ENCODE measurements at places on chromosomes 2 and 18. TPM values are rescaled to one million over a fixed set of nuclear protein-coding genes. Genes with fewer than 3 reads are reported as not detected.

Gene CNTNAP5
- not detected for total RNA-seq

Gene NEU2
- total RNA-seq, result not detected

Gene RAB6C
- total RNA-seq, result not detected

Gene ELOA2
- not detected for total RNA-seq

Gene MAPRE2
- total RNA-seq, result 29.9 TPM

Gene MYO7B
- total RNA-seq, result 0.25 TPM

DNA sequence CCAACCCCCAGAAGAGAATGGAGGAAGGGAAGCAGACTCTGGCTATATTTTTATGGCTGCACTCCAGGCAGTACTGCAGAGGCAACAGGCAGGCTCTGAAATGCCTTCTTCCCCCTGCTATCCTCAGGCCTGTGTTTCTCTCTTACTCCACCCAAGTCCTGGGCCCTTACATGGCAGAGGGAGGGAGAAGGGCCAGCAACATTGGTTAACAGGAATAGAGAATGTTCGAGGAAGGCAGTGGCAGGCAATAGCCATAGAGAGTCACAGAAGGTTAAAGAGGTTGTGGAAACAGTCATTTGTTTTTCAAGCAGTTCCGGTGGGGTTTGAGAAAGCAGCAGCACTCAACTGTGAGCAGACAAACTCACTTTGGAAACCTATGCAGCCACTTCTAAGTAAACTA is 15.1 kb upstream of the DARS1 start:
- DNase-seq, result no peak

DNA sequence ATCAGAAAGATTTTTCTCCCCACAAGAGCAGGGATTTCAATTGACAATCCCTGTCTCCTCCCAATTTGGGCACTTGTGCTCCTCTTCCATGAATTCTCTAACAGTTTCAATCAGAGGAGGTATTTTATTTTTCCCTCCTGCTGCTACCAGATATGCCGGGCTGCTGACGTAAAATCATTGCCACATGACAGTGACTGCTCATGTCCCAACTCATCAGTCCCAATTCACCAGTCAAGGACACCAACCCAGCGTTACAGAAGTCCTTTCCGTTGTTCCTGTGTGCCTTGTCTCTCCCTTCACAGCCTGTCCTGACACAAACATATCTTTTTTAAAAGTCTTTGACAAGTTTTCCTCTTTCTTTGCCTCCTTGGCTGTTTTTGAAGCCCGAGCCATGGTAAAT is 540.2 kb downstream of the LRP1B start:
- no peak for DNase-seq

DNA sequence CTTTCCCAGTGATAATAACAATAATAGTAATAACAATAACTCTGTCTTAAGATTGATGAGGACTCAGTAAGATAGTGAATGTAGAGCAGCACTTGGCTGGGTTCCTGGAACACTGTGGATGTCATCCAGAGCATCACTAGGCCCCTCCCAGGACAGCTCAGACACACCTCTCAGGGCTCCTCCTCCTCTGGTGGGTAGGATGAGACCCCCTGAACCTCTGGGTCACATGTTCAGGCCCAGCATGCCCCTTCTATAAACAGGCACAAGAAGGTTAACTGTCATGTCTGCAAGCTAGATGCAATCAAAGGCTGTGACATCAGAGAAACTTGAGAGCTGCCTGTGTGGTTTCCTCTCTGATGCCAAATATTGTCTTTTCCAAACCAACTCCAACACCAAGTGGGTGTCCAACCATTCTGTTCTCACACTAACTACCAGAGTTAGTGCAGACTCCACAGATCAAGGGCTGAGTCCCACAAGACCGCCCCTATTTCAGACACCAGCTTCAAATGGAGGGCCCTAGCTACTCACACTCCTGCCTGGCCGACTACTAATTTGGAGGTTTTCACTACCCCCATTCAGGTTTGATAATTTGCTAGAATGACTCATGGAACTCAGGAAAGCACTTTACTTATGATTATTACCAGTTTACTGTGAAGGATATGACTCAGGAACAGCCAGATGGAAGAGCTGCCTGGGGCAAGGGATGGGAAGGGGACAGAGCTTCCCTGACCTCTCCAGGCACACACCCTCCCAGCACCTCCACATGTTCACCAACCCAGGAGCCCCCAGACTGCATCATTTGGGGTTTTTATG is 46.4 kb upstream of the BZW1 start:
- DNase-seq, result peak; percentile 31

- no peak for DNase-seq
Observed at GRCh38 chr2:225725726-225726125, 326.2 kb downstream of the NYAP2 start.

GRCh38 chr18:46097431-46097800 is 680 bp downstream of the ATP5F1A start:
- DNase-seq, result no peak

- no peak for DNase-seq
Observed at GRCh38 chr2:64624862-64625261, 28.9 kb downstream of the SERTAD2 start.

- DNase-seq, result no peak
Observed at GRCh38 chr2:174787487-174788205, 23.4 kb upstream of the CHRNA1 start.

DNA sequence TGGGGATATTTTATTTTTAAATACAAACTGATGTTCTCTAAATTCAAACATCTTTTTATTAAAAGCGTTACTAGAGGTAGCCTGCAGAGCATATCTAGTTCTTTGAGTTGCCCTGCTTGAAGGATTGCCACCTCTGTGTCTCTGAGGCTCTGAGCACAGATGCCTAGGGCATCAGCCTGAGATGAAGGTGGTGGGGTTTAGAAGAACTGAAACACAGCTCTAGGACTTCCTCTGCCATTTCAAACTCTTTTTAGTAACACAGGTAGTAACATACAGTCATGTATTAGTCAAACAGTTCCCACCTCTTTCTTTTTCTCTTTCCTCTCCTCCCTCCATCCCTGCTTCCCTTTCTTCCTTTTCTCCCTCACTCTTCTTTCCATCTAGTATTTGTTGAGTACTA is 57.6 kb downstream of the TTC21B start:
- no peak for DNase-seq

DNA sequence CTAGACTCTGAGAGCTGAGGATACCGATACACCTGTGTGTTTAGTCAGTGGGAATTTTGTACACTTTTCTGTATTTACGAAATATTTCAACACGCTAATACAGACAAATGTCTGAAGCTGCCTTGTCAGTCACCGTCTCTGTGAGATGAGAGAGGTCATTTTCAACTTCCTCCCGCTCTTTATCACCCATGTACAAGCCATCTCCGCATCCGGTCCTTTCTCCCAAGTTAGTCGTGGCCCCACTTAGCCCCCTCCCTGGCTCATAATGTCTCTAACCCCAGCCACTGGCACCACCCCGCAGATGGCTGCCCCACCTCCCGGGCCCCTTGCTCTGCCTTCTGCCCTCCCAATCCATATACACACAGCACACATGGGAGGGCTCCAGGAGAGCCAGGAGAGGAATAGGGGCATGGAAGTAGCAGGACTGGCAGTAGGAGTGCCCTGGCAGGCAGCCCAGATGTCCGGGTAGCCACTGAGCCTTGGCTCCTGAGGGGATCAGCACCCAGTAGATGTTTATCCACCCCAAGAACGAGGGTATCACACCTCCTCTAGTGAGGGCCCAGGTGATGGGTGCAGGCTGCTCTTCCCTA is 2.0 kb upstream of the RUFY4 start:
- no peak for DNase-seq

All from ovary (tissue), 10 donors.